Activated naive CD4-positive, alpha-beta T cell (primary cell): ENCODE measurements at places on chromosomes 7 and 10.

GRCh38 chr7:106609416-106609815, 51.5 kb downstream of the CCDC71L start:
- no peak for DNase-seq

GRCh38 chr7:39894904-39895303, 55.2 kb upstream of the CDK13 start:
- DNase-seq = no peak

DNA sequence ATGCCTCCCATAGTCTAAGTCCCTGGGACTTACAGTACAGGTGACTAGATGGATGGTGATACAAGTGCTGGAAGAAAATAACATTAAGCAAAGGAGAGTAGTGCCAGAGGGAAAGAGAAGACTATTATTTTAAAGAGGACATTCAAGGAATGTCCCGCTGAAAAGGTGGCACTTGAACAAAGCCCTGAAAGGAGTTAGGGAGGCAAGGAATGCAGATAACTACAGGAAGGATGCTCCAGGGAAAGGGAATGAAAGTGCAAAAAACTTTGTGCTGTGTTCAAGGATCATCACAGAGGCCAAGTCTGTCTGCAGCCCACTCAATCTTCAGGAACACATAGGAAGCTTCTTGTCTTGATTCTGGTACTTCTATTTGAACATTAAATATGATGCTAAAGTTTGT, 14.9 kb downstream of the ANKMY2 start:
- DNase-seq = no peak

DNA sequence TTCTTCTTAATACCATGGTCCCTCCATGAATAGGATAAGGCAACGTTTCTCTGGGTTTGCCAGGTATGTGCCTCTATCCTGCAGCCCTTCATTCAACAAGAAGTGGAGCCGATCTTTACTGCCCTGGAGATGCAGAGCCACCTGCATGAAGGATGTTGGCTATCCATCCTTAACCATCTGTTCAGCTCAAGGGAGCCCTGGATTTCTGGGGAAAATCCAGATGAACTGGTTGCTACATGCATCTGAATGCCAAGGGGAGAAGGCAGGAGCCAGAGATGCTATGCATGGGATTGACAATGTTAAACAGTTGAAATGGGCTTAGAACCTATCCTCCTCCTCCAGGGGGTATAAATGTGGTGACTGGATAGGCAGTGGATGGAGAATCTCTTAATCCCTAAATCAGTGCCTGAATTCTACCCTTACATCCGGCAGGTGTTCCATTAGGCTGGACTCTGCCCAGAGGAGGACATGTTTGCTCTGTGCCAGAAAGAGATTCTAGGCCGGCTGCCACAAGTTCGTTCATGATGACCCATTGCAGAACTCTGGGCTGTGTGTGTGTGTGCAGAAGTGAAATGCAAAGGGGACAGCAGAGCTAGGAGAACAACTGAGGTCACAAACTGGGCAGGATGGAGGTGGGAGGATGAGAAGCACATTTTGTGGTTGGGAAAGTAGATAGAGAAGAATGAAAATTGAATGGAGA, 15.6 kb downstream of the CPED1 start:
- DNase-seq = no peak

- no peak for DNase-seq
Measured at GRCh38 chr7:10939237-10939910, 34.3 kb upstream of the PHF14 start.

- no peak for DNase-seq
Measured at GRCh38 chr10:122420624-122421007, 33.8 kb upstream of the ARMS2 start.

DNA sequence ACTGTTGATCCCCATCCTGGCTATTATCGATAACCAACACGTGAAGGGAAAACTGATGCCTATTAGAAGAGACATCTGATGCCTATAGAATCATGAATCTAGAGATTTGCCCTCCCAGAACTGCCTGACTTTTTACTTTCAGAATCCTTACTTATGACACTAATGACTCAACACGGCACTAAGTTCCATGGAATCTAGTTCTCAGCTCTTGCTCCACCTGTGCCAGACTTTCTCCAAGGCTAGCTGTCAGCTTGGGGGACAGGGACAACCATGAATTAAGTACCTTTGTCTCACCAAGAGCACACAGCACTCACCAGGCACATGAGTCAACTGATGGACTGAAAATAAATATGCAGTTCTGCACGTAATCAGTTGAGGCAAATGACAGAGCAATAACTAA, 184.2 kb downstream of the FRMD4A start:
- DNase-seq = no peak

GRCh38 chr10:114545071-114545470, 113.0 kb downstream of the ABLIM1 start:
- no peak for DNase-seq

DNA sequence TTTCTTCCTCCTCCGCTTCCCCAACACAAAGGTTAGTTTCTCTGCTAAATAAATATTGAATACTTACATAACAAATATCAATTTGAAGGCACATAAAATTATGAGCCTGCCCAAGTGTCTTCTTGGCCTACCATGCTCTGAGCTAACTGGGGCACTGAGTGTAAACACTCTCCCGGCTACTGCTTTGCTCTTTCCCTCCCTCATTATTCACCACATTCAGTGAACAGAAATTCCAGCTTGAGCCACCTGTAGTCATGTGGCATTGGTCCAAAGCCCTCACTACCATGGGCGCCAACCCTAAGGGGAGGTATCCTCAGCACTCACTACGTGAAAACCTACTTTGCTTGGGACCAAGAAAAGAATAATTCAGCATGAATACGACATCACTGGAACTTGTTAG, 409.0 kb downstream of the KCNMA1 start:
- no peak for DNase-seq
